ENCODE measurements at places on chromosomes 1 and 21.

DNA sequence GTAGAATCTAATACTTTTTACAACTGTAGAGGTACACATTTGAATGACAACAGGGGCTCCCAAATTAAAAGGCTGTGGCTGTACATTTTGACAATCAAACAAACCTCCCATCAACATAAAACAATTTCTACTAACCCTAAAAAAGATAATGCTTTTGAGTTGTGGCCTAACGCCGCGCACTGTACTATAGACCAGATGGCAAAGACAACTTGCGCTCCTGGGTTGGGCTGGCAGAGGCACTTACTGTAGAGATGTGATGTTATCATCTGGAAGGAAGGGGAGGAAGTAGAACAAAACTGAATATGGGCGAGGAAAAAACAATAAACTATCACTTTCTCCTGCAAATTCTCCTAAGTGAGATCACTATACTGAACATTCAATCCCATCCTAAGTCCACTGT, 26.1 kb downstream of the SPRTN start:
- no peak for DNase-seq

DNA sequence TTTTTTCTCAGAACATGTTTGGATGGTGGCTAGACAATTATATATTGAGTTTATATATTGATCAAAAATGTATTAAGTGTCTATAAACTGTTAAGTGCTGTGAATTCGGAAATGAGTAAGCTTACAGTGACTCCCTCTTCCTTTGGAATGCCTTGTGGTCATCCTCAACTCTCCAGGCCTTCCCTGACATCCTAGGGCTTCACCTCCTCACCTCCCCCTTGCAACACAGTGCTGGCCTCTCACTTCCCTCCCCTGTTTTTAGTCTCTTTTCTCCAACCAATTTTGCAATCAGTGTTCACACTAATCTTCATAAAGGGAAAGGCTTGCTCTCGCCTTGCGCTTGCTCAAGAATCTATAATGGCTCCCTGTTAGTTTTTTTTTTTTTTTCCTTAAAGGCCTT, 95.1 kb upstream of the C1orf21 start:
- no peak for DNase-seq

DNA sequence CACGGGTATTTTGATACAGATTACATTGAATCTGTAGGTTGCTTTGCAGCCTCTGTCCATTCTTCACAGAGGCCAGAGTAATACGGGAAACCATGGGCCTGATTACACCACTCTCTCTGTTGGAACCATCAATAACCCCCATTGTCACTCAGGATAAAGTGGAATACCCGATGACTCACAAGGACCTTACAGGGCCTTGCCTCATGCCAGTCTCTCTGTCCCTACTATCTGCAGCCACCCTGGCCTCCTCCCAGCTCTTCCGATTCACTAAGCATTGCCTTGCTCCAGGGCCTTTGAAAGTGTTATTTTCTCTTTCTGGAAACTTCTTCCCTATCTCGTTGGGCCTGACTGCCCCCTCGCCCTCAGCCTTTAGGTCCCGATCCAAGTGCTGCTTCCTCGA, 61.7 kb downstream of the HMGB4 start:
- DNase-seq, result peak; percentile 50

DNA sequence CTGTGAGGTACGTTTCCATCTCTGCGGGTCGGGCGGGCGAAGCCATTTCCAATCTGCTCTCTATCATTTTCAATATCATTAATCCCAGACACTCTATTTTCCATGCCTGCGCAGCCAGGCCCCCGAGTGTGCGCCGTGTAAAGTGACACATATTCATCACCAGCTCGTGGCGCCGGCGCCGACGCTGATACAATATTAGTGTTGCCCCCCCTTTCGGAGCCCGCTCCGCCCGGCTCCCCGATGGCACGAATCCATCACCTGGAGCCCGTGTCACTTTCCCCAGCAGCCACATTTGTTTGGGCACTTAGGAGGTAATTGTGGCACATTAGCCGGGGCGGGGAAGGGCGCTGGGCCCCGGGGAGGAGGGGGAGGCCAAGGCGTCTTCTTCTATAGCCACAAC, 33.7 kb upstream of the DMBX1 start:
- no peak for DNase-seq

DNA sequence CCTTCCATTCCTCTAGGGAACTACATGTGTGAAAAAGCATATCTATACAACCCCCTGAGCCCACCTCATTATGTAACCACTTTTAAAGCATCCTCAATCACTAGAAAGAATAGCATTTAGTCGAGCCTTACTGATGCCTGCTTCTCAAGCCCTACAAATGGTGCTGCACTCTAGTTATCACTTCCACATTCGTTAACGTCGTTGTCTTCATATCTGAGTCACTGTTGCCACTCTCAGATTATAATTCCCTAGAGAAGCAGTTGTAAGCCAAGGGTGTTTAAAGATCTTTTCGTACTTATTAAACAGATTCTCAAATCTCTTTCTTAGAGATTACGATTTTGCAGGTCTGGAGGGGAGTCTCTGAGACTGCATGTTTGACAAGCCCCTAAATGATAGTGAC, 16.5 kb downstream of the ATP1B1 start:
- DNase-seq, result no peak

Data from COLO829 (cell line).